ENCODE measurements at places on chromosomes 5 and 9. TPM values are rescaled to one million over a fixed set of nuclear protein-coding genes. Genes with fewer than 3 reads are reported as not detected.

DNA sequence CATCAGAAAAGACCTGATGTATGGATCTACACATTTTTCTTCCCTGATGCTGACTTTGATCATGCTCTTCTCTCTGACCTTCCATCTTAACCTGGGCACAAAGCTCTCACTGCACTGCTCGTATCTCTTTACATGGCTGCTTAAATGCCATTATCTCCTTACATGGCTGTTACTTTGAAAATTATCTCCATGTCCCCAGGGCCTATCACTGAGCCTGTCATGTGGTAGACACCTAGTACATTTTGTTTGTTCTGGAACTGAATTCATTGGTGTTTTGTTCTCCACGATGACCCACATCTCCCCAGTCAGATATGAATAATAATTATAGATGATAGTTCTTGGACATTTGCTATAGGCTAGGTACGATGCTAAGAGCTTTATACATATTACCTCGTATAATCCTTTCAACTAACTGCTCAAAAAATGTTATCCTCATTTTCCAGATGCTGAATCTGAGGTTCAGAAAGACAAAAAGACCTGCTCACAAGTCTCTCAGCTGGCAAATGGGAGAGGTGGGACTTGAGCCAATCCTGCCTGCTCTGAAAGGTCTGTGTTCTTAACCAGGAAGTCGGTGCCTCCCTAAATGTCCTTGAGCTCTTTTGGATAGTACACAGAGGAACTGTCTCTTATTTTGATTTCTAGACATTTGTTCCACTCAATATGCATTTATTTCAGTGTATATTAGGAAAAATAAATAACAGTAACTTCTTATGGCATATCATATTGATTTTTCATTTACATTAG is 9.8 kb upstream of the CPEB4 start:
- DNase-seq = no peak

DNA sequence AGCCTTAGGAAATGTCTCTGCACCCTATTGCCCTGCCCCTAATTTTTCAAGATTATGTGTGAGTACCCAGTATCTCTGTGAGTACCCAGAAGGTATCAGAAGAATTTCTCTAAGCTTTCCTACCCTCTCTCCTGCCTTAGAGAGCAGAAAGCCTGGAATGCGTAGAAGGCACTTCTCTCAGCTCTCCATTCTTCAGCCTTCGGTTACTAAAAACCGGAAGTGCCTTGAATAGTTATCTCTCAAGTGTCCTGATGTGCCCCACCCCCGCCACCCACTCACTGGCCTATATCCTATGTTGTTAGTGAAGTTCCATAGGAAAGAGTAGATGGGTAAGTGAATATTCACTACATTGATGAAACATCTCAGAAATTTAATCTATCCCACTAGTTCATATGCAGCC is 210.7 kb upstream of the CDH10 start:
- no peak for DNase-seq

DNA sequence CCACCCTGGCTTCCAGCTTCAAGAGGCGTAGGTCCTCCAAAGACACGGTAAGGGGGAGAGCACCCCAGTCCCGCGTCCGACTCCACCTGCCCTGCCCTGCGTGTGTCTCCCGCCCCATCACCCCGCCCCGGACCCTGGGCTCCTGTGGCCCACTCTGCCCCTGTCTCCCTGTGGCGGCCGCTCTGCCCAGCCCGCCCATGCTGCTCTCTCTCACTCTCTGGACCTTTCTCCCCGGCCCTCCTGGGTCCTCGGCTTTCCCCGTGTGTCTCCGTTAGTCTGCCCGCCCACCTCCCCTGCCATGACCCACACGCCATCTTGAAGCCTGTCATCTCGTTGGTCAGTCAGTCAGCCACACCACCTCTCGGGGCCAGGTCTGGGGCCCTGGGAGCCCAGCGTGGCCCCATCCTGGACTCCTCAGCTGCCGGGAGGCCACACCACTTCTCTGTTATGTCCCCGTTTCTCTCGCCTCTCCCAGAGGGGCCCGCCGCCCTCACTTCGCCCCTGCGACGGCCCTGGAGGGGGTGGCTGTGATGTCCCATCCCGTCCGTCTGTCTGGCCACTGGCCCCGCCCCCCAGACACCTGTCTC is 4.5 kb downstream of the LRRC26 start:
- no peak for DNase-seq

DNA sequence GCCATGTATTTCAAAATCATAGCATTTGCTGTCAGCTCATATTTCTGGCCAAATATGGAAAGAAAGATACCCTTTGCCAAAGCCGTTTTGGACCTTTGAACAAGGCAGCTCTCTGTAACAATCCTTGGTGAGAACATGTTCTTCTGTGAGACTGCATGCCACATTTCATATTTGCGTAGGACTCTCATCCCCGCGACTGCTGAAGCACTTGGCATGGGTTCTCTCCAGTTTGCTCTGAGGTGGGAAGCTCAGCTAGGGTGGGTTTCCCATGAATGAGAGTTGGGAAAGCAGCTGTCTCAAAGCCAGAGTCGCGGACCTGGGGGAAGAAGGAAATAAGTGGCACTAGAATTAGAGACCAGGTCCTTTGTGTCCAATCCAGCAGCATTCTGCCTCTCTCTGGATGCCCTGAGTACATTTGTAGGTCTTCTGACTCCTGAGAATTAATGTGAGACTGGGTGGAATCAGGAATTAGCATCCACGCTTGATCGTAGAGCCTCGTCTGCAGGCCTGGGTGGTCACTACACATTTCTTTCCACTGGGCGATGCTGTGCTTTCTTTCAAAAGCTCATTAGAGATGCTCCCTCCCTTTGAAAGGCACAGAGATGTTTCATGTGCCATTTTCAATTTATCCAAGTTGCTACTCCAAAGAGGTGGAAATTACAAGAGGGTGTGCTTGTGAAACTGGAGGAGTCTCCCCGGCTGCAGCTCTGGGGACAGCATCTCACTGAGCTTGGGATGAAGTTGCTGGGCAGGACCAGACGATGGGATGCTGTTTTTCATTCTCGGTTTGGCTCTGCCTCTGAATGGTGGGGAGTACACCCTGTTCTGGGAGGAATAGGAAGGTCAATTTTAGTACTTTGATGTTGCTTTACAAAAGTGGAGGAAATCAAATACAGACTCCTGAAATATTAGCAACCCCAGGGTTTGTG is 197.2 kb downstream of the GADD45G start:
- DNase-seq = no peak

GRCh38 chr5:133331941-133332340 is 280.1 kb downstream of the HSPA4 start:
- no peak for DNase-seq

- no peak for DNase-seq
Measured at GRCh38 chr5:54080831-54081230, 229.5 kb downstream of the ARL15 start.

LCNL1 gene
- not detected for total RNA-seq

MEGF10 gene
- 67.6 TPM for total RNA-seq

KCNN2 gene
- not detected for total RNA-seq

ZNF658 gene
- 3.7 TPM for total RNA-seq
